ENCODE measurements at places on chromosomes 2 and 18. TPM values are rescaled to one million over a fixed set of nuclear protein-coding genes. Genes with fewer than 3 reads are reported as not detected.

The CAMKMT gene
- 7.4 TPM for total RNA-seq

The SPDYA gene
- 0.59 TPM for total RNA-seq

The EFHD1 gene
- total RNA-seq: 2.4 TPM

DNA sequence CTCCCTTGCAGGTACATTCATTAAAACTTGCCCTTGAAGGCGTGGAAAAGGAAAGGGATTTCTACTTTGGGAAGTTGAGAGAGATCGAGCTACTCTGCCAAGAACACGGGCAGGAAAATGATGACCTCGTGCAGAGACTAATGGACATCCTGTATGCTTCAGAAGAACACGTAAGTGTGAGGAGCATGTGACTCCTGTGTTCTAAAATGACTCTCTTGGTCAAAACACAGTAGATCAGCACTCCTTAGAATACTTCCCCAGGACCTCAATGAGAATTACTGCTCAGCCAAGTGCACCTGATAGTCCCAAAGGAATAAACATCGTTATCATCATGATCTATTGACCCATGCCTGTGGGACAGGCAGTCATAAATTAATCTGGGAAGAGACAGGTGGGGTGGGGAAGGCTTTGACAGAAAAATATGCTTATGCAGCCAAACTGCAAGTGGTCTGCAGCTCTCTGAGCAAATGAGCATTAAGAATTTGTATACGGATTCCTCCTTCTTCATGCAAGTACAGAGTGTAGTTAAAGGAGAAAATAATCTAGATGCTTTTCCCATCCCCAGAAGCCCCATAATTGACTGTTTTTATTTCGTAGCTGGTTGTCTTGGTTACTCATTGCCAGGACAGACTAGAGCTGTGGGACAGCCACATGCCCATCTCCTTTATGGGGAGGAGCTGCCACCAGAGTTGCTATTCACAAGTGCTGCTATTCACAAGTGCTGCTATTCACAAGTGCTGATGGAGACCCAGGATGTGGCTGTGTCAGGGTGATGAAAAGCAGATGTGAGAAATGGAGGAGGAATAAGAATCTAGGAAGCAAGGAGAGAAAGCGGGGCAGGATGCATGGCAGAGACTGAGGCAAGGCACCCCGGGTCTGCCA lies 91.0 kb downstream of the MAPRE2 start:
- DNase-seq: no peak

DNA sequence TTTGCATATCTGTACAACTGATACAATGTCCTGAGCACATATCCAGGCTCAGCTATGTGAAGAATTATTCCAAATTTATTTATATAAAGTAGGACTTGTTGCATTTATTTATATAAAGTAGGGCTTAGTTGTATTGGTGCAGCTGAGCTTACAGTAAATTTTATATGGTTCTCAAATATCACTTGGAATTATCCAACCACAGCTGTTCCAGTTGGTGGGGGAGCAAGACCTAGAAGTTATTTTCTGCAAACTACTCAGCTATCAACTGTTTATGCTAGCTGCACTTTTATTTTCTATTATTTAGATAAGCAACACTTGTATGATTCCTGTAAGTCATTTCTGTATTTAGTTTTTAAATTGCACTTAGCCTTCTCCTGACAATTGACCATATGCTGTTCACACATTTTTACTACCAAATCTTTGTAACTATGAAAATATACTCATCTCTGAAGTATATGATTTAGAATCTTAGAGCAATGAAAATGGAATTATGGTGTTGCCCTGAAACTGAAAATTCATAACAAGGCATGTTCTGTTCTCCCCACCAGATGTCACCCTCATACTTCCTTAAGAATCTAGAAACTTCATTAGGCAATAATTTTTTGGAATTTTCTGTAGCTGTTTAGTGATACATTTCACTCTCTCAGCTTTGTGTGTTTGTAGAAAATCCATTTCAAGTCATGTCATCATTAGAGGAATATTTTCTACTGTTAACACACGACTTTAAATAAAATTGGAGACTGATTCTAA lies 157.0 kb upstream of the CBLN2 start:
- no peak for DNase-seq

DNA sequence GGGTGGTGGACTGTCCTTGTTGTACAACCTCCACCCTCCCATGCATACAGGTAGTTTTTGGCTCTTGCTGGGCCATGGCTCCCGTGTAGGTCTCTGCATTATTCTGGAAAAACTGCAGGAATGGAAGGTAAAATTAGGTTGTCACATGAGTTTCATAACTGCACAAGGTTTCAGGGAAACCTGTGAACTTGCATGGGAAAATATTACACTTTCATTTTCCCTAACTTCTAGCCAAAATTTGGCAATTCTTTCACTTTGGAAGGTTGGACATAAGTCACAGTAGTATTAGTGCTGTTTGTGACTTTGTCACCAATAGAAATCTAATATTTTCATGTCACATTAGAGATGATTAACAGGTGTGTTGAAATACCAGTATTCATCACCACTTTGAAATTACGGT lies 118.1 kb upstream of the MGAT5 start:
- DNase-seq: no peak

- DNase-seq: no peak
Observed at GRCh38 chr2:104945866-104946265, 92.0 kb downstream of the POU3F3 start.

GRCh38 chr2:68031542-68032160 lies 31.2 kb downstream of the C1D start:
- no peak for DNase-seq

GRCh38 chr2:63060472-63060991 lies 9.9 kb downstream of the OTX1 start:
- DNase-seq: peak; percentile 37

GRCh38 chr2:12293874-12294273 lies 422.9 kb upstream of the TRIB2 start:
- no peak for DNase-seq

Measured in osteoblast (primary cell).